ENCODE measurements at places on chromosomes 6 and 20. TPM values are rescaled to one million over a fixed set of nuclear protein-coding genes. Genes with fewer than 3 reads are reported as not detected.

- DNase-seq, result no peak
Measured at GRCh38 chr6:41036186-41036585, 2.8 kb downstream of the UNC5CL start.

DNA sequence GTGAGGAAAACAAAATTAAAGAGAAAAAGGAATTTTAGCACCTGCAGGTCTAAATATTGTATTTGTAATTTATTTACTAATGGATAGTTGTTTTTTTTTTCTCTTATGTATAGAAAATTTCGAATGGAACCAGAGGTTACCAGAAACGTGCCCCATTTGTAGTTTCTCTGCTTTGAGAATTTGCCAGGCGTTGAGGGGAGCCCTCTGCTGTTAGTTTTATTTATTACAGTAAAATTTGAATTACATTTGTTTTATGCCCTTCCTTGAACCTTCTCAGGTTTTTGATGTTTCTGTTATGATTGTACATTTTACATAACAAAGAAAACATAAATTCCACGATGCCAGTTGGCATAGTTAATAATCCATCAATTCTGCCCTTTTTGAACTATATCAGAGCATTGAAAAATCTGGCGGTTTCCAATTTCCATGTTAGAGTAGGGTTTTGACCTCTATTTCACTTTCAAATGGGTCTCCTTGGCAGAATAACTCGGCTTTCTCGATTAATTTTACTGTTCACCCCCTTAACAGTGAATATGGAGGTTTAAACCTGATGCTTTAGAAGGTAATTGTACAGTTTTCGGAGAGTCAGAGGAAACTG lies 35.1 kb upstream of the RFPL4B start:
- no peak for DNase-seq

GRCh38 chr20:33570743-33571142 lies 80.8 kb downstream of the CBFA2T2 start:
- DNase-seq, result no peak

DNA sequence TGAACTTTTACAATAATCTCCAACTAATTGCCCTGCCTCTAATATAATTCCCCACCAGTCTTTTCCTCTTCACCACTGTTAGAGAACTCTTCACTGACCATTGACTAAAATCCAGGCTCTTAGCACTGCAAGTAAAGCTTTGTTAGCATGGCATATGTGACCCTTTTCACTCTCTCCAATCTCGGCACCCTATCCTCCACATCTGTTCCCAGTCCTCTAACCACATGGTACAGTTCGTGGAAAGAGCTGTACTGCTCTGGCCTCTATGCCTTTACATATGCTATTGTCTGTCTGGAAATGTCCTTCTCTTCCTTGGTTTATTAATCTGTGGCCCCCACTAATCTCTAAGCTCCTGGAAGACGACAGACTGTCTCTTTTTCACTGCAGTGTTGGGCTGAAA lies 63.0 kb upstream of the EIF2S2 start:
- no peak for DNase-seq

DNA sequence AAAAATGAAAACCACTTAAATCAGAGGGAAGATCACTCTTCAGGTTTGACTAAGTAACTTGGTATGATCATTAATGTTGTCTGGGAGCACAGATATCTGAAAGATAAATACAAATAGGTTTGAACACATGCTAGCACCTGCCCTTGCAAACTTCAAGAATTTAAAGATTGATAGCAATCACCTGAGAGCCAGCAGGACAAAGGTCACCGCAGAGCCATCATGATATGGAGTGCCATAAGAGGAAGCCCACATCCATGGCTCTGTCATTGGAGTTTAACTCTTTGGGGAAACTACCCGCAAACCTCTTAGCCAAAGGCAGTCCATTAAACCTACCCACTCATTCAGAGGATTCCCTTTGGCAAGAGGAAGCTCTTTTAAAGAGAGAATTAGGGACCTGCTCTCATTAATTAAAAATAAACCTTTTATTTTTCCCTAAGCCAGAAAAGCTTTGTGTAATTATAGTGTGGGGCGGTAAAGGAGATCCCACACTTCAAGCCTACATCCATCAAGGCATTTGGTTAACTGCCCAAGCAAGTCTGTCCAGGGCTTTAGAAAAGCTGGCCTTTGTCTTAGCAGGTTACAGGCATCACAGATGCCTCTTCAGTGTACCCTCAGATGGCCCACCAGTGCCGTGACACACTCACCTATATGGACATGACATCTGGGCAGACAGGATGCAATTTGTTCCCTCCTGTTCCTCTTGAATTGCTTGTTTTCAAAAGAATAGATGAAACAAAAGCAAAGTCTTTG lies 73.0 kb downstream of the SASH1 start:
- DNase-seq, result no peak

GRCh38 chr6:47715782-47716181 lies 17.4 kb downstream of the ADGRF4 start:
- DNase-seq, result no peak

GRCh38 chr6:71268735-71269437 lies 19.7 kb upstream of the OGFRL1 start:
- DNase-seq, result no peak

DNA sequence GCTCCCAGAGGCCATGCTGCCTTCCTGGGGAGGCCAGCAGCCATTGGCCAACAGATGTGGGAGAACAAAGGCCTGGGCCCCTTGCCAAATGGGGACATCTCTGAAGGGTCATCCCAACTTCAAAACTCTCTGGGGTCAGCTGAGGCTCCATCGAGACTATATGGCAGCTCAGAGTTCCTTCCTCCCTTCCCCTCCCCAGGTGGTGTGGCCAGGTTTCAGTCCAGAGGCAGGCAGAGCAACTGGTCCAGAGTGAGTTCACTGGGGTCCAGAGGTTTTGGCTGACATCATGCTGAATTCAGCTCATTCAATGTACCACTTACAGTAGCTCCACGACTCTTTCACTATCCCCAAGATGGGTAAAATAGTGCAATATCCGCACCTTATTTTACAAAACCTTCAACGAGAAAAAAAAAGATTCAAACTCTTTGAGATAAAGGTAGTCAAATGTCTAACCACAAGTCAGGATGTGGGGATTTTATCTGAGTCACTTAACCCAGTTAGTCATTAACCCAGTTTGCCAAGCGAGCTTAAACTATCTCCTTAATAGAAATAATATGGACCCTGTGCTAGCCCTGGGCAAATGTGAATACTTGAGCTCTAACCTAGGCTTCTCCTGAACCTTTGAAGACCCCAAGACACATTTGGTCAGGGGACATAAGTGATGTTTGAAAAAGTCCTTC lies 108.4 kb upstream of the PLEKHG1 start:
- no peak for DNase-seq

- DNase-seq, result no peak
Measured at GRCh38 chr20:62856931-62857619, 4.5 kb downstream of the TCFL5 start.

DNA sequence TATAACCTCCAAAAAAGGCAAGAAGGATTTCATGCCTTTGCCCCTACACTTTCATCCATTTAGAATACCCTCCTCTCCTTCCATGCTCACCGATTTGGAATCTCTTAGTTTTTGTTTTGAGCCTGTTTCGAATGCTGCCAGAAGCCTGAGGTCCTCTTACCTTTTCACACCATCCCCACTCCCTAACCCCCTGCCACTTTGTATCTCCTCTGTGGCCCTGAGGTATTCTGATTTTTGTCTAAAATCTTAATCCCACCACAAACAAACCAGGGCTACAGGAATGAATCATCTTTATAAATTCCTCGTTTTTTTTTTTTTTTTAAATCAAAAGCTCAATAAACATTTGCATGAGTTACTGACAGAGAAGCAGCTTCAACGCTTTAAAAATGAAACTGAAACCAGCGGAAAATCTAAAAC lies 1.6 kb upstream of the RPS12 start:
- no peak for DNase-seq

DNA sequence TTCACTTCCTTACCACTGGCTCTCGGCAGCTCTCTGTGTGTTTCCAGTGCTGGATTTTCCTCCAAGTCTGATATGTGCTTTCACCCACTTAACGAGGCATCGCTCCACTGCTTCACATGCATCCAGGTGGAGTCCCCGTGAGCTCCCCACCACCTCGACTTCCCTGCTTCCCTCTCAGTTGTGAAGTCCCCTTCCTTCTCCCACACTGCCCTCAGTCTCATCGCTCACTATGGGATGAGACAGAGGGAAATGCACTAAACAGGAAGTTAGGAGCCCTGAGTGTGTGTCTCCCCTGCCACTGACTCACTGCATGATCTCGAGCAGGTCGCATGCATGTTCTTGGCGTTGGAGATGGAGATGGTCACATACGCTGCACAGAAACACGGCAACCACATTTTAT lies 84.0 kb downstream of the MTHFD1L start:
- no peak for DNase-seq

Gene POLH
- total RNA-seq, result 46.2 TPM

Gene CTAGE9
- total RNA-seq, result not detected

Gene CDC5L
- total RNA-seq, result 22.7 TPM

Gene ULBP3
- total RNA-seq, result not detected

Gene SIRPB1
- total RNA-seq, result 1.9 TPM

All from activated naive CD4-positive, alpha-beta T cell treated with anti-CD3 and anti-CD28 coated beads, Interleukin-2, amount 50 U/mL, for 72 hours (primary cell).